Upper lobe of right lung (tissue), 1 donor: ENCODE measurements at places on chromosomes 2 and 18.

GRCh38 chr18:77019641-77020040 lies 112.9 kb downstream of the MBP start:
- DNase-seq = no peak

DNA sequence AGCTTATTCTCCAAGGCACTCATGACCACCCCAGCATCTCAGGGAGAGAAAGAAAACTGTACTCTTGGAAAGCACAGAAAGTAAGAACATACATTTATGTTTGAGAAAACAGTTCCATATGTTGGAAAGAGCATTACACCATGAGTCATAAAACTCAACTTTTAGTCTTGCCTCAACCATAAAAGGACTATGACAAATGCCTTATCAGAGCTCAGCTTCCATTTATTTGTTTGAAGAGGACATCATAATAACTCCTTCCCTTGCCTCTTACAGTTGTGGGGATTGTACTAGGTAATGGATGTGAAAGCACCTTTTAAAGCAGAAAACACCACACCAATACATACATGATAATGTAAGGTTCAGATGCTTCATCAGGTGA lies 370.8 kb downstream of the LNPK start:
- no peak for DNase-seq

DNA sequence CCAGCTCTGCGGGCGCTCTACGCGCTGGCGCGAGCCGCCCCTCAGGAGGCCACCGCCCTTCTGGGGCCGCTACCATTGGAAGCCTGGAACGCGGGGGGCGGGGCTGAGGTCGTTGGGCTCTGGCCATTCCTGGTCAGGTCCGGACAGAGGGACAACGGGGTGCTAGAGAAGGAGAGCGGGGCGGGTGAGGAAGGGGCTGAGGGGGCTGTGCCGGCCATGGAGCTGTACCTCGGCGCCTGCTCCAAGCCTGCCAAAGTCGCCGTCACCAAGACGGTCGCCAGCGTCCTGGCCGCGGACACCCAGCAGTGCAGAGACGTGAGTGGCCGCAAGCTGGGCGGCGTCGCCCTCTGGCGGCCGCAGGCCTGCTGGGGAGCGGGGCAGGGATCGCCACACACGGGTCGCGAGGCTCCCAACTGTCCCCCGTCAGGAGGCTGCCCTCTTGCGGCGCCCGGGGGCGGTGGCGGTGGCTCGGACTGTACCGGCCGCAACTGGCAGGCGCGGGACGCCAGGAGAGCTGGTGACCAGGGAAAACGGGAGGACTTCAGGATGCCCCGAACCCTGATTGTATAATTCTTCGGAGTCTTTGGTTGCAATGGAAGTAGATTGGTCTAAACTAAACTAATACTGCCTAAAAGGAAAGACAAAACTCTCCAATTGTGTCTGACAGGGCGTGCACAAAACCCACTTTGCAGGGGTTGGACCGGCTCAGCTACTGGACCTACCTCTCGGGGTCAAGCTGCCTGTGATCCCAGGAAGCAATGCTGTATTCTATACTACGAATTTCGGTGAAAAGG lies at the start of gene FSIP2:
Gene FSIP2, plus strand, starts transcription at position 126 of the 794 bp plus-strand sequence. Its CDS starts 91 bp downstream, at position 217.
- DNase-seq = peak; percentile 72

DNA sequence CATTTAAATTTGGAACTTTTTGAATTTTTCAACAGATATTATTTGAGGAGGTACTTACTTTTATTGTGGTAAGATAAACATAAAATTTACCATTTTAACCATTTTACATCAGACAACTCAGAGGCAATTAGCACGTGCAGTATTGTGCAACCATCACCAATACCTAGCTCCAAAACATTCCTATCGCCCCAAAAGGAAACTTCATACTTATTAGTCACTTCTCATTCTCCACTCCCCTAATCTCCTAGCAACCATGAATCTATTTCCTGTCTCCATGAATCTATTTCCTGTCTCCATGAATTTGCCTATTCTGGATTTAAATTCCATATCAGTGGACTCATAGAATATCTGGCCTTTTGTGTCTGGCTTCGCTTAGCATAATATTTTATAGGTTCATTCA lies 69.9 kb upstream of the FAM136A start:
- DNase-seq = no peak

- no peak for DNase-seq
Observed at GRCh38 chr2:42942214-42942989, 150.0 kb upstream of the HAAO start.

DNA sequence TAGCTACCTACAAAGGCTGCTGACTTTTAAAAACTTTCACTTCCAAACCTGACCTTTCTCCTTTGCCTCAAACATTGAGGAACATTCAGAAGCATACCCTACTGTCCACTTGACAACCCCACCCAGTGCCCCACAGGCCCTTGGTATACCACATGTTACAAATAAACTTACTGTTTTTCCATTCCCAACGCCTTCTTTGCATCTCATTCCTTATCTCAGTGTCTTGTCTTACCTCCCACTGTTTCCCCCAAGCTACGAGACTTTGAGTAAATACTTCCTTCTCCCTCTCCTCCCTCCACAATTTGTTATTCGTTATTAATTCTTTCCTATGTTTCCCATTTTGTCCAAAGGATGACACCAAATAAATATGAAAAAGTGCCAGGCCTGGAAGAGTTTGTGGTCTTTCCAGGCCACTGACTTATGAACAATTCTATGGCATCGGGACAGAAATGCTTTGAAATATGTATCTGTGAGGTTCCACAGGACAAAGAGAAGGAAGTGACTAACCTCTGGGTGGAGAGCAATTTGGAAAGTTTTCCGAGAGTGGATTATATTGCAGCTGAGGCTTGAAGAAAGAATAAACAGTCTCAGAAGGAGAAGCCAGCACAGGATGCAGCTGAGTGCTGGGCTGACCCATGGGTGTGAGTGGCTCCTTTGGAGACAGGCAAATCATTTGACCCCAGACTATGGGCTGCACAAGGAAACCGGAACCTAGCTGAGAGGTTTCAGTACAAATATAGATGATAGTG lies 409.0 kb downstream of the LPIN1 start:
- DNase-seq = no peak

GRCh38 chr18:50340078-50340477 lies 34.8 kb upstream of the SKA1 start:
- peak; percentile 62 for DNase-seq

- no peak for DNase-seq
Observed at GRCh38 chr2:20449501-20450200, 2.8 kb downstream of the RHOB start.

DNA sequence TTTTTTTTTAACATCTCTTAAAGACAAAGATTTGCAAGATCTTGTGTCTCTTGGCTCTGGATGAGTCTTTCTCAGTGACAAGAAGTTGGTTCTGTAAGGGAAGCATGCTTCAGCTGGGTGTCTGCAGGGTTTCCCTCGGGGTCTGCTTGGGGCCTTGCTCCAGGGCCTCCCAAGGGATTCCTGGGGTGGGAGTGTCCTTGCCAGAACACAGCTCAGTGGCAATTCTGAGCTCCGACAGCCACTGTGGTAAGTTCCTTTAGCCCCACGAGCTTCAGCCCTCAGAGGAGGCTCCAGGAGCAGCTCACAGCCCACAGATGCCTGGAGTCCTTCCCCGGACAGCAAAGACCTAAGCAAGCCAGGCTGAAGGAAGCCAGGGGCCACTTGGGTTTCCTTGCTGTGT lies 52.4 kb downstream of the EMX1 start:
- no peak for DNase-seq

DNA sequence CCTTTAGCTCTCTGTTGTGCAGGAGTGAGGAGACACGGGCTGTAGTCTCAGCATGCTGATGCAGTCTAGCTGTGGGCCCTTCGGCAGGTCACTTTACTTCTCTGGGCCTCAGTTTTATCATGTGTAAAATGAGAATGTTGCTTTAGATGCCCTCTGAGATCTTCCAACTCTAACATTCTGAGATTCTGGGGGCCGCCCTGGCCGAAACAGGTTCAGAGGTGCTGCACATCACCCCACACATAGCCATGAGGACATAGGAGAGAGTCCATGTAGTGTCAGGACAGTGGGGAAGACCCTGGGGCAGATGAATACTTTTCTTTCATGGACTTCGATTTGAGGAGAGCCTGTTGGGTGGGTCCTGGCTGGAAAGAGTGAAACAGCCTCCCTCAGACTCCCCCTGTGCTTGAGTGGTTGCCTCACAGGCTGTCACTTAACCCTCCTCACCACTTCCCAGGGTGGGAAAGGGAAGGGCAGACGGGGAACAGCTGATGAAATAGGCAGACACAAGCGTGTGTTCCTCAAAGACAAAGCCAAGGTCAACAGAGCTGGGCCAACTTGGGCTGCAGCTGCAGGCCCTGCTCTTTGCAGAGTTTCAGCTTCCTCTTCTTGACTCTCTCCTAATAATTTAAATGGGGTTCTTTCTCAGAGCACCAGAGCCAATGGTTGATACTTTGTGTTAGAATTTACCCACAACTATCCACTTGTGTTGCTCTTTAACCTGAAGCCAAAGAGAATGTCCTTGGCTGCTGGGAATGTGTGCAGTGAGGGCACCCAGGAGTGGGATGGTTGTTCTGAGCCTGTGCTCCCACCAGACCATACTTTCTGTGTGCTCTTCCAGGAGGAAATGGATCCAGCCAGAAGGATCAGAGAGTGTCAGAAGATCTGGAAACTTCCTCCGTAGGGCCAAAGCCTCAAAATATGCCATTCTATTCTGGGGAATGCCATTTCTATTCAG lies 14.7 kb upstream of the MRPL33 start:
- no peak for DNase-seq

DNA sequence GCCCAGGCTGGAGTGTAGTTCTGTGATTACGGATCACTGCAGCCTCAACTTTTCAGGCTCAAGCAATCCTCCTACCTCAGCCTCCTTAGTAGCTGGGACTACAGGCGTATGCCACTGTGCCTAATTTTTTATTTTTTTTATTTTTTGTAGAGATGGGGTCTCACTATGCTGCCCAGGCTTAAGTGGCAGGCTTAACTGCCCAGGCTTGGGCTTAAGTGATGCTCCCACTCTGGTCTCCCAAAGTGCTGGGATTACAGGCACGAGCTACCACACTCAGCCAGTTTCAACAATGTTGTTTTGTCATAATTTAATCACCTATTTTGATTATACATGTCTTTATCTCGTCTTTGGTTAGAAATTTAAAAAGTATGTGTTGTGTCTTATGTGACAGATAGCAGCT lies 18.2 kb downstream of the UGGT1 start:
- DNase-seq = no peak

GRCh38 chr2:68693951-68694350 lies 40.7 kb upstream of the ARHGAP25 start:
- no peak for DNase-seq

DNA sequence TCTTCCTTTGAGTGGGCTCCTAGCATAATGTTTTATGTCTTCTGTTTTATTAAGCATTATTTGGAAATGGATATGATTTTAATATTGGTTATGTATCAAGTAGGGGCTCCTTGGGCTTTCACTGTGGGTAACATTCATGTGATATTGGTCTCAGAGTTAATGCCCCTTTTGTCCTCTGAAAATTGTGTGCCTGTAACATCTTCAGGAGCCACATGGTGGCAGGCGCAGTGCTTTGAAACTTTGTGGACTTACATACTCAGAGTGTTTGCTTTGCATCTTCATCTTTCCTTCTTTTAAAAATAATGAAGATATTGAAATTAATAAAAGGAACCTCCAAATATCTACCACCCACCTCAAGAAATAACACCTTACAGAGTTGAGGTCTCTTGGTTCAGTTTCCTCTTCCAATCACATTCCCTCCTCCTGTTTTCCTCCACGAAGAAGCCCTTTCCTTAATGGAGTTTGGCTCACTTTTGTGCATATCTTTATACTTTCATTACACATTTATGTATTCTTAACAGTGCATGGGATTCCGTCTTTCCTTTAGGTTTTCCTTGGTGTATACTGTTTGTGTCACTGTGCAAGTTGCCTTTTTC lies 73.5 kb downstream of the LIMS1 start:
- DNase-seq = no peak

- DNase-seq = no peak
Observed at GRCh38 chr2:9085353-9085752, 81.9 kb upstream of the MBOAT2 start.

DNA sequence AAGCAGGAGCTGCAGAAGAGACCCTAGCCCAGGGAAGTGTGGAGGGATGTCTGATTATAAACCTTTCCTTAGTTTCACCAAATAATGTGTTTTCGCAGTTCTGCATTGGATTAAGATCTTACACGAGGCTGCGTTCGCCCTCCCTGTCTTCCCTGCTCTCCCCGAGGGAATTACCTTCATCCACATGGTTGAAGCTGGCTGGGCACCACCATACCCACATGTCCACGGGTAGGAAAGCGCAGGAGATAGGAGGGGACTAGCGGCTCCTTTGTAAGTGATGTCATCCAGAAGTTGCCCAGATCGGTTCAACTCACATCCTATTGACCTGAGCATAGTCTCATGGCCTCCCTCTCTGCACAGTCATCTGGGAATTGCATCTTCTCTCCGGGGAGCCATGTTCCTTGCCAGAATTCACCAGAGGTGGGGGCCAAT lies 1.1 kb downstream of the TTL start:
- DNase-seq = no peak

GRCh38 chr2:191899410-191899809 lies 52.5 kb upstream of the CAVIN2 start:
- DNase-seq = no peak

GRCh38 chr2:105231232-105231619 lies 10.3 kb upstream of the GPR45 start:
- DNase-seq = no peak

DNA sequence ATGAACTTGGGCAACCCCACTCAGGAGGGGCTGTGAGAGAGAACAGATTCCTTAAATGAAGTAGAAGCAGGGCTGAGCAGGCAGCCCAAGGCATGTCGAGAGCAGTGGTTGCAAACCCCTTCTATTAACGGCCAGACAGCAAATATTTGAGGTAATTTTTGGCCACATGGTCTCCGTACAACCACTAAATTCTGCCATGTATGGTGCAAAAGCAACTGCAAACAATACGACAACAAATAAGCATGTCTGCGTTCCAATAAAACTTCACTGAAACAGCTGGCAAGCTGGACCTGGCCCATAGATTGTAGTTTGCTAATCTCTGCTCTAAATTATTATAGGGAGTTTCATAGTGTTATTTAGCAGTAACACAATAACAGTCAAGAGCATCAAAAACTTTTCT lies 217.0 kb upstream of the ZNF521 start:
- no peak for DNase-seq

- DNase-seq = no peak
Observed at GRCh38 chr2:55114082-55114481, 63.8 kb upstream of the RTN4 start.

DNA sequence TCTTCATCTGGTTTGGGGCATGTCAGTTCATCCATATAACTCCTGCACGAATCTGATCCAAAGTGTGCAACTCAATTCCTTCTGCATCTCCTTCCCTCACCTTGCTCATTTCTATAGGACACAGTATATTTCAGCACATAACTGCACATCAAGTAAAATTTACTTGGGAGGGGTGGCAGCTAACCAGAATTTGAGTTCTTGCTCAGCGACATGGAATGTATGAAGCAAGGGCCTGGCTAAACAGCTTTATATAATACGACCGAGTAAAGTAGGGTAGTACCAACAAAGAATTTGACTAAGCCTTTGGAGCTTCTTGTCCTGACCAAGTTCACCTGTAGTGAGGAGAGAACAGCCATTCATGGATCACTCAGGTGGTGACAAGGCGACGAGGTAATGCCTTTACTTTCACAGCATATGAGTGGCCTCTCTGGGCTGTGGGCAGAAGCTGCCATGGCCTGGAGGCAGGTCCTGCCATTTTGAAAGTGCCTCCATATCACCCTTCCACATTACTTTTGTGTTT lies 570.2 kb upstream of the TNP1 start:
- no peak for DNase-seq
